T-helper 9 cell (primary cell): ENCODE measurements at places on chromosomes 7 and 10.

GRCh38 chr7:128420773-128421172 lies 11.0 kb upstream of the IMPDH1 start:
- no peak for DNase-seq

GRCh38 chr7:78279032-78279431 lies 480.5 kb downstream of the PHTF2 start:
- DNase-seq = no peak

GRCh38 chr10:57513637-57514036 lies 754.1 kb downstream of the IPMK start:
- no peak for DNase-seq

- no peak for DNase-seq
Observed at GRCh38 chr10:122954731-122955050, 664 bp upstream of the C10orf88 start.

DNA sequence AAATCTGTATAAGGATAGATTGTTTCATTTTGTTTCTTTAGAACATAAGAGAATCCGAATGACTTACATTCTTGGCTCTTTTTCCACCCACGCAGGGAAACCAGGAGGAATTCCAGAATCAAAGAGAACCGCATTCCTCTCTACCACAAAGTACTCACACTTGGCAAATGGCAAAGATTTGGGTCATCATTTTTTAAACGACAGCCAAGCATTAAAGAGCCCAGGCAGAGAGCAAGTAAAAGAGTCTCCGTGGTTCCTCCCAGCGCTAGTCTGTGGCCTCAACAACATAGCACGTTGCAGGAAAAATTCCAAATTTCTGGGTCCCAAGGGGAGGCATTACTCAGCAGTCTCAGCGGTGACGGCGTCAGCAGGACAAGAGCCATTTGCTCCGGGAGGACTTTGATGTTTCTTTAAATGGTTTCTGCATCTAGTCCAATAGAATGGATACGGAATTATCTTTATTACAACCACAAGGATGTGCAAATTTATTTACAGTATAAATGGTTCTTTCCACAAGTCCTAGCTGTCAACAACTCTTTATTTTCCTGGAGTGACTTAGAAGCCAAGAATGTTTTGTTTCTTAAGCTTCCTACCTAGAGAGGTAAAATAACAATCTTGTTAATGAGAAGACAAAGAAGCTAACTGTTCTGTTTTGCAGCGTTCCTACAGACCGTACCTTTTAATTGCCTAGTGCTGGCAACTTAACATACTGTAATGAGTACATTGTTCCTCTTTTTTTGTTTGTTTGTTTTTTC lies 232.5 kb downstream of the SKIDA1 start:
- DNase-seq = no peak
